ENCODE measurements at places on chromosomes 6 and 20.

- DNase-seq: no peak
Observed at GRCh38 chr6:46642928-46643751, 9.5 kb downstream of the CYP39A1 start.

DNA sequence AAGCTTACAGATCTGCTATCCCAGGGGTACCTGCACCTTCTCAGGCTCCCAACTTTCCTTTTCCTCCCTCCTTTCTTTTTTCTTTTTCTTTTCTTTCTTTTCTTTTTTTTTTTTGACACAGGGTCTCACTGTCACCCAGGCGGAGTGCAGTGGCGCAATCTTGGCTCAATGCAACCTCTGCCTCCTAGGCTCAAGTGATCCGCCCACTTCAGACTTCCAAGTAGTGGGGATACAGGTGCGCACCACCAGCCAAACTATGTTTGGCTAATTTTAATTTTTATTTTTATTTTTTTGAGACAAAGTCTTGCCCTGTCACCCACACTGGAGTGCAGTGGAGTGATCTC, 36.0 kb downstream of the PIM1 start:
- DNase-seq: no peak

DNA sequence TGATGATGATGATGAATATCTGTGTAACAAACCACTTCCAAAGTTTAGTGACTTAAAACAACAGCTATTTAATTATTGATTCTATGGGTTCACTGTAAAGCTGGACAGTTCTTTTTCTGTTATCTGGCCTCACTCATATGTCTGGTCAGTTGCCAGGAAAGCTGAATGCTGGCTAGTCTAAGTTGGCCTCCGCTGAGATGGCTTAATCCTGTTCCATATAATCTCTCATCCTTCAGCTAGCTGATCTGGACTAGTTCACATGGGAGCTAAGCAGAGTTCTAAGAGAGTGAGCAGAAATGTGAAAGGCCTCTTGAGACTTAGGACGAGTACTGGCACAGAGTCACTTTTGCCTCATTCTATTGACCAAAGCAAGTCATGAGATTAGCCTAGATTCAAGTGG, 334.7 kb upstream of the FLRT3 start:
- no peak for DNase-seq

DNA sequence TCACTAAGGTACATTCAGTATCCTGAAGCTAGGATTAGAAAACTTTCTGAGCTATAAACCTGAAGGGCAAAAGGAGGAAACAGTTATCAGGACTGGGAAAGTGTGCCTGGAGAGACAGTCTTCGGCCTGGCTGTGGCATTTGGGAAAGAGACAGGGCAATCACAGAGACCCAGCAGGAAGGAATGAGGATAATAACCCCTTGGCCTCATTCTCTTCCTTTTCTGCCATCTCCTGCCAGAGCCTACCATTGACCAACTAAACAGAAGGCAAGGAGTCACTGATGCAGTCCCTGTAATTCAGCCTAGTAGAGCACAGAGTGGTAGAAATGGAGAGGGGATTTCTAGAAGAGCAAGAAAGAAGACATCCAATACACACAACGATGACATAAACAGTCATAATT, 359.4 kb downstream of the HDGFL1 start:
- no peak for DNase-seq

DNA sequence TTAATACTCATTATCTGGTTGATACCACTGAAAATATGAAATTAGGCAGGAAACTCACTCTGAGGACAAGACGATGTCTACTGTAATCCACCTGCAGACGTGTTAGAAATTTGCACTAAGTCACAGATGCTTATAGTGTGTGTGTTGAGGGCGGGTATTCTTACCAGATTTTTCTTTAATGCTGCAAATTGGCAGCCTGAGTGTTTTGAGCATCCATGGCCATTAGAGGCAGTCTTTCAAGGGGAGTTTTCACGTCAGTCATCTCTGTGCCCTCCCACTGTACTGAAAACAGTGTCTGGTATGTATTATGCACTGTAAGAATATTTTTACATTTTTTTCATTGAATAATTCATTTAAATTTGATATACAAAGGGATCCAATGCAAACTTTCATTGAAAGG, 266.5 kb upstream of the QKI start:
- DNase-seq: no peak
